ENCODE measurements at places on chromosomes 13 and 19.

DNA sequence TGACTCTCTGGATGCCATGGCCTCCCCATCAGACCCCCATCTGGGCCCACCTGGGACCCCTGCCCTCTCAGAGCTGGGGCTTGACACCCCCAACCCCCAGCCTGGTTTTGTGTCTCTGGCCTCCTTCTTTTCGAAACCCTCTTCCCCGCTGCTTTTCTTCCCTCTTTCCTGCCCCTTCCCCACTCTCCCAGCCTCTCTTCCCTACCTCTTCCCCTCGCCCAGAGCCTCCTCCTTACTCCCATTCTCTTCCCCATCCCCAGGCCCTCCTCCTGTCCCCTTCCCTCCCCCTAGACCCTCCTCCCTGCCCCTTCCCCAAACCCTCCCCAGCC, 2.1 kb downstream of the TNFSF9 start:
- H3K36me3 ChIP-seq: no peaks in the 10 kb centered on the region
- peaks cover 14% of the 10 kb centered on the region for H3K27me3 ChIP-seq
- peaks cover 38% of the 10 kb centered on the region for H3K4me1 ChIP-seq
- no peak for DNase-seq
- no peak overlapping the region for H3K27ac ChIP-seq

- peaks cover 17% of the 10 kb centered on the region for H3K4me1 ChIP-seq
- DNase-seq: no peak
- no peak overlapping the region for H3K4me3 ChIP-seq
- H3K27ac ChIP-seq: no peak overlapping the region
- H3K36me3 ChIP-seq: no peaks in the 10 kb centered on the region
These were observed 4.7 kb upstream of the GNA15 start for GRCh38 chr19:3131168-3131567.

DNA sequence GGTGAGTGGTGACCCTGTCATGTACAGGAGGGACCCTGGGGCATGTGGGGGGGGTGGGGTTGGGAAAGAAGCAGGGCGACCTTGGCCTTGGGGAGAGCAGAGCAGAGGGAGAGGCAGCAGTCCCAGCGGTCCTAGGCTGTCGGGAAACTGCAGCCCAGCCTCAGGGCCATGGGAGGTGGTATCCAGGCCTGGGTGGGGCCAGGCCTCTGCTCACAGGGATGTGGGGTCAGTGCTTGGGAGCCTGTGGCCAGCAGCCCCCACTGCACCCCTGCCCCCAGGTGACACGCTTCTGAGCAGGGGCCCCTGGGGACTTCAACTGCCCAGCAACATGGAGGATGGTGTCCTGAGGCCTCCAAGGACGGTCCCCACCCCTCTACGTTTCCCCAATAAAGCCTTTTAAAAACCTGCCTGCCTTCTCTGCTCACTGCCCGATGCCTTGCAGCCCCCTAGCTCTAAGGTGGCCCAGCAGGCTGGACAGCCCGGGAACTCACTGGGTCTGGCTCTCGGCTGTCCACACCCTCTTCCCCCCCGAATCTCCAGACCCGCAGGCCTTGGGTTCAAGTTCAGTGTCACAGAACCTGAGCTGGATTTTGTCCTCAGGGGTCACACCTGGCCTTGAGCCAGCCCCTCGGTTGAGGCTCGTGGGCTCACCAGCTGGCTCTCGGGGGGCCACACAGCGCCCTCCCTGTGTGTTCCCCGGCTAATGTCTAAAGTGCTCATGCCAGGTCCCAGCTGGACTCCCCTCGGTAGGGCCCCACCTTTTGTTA, 6.9 kb downstream of the PNKP start:
- H3K36me3 ChIP-seq: peaks cover 82% of the 10 kb centered on the region
- peak overlapping the region; percentile 28 for H3K4me3 ChIP-seq
- peaks cover 22% of the 10 kb centered on the region for H3K4me1 ChIP-seq
- no peak for DNase-seq
- no peaks in the 10 kb centered on the region for H3K27me3 ChIP-seq
- H3K27ac ChIP-seq: peak overlapping the region; percentile 73

DNA sequence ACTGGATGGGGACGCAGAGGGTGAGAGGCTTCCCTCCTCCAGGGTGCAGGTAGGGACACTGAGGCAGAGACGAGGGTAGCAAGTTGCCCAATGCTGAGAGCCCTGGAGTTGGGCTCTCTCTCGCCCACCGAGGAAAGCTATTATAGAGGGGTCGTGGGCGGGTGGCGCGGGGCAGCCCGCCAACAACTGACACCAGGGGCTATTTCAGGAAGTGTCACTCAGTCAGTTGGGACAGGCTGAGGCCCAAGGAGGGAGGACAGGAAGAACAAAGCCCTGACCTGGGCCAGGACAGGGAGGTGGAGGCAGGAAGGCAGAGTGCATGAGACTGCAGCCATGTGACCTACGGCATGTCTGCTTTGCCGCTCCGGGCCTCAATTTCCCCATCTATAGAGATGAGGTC, 29.9 kb downstream of the TINCR start:
- H3K4me1 ChIP-seq: peaks cover 13% of the 10 kb centered on the region
- DNase-seq: no peak
- H3K27me3 ChIP-seq: peaks cover 33% of the 10 kb centered on the region
- no peaks in the 10 kb centered on the region for H3K36me3 ChIP-seq
- H3K4me3 ChIP-seq: no peak overlapping the region
- H3K27ac ChIP-seq: no peak overlapping the region

GRCh38 chr13:99956473-99957349, 14.9 kb downstream of the ZIC5 start:
- no peak overlapping the region for H3K27ac ChIP-seq
- DNase-seq: peak; percentile 73
- H3K36me3 ChIP-seq: no peaks in the 10 kb centered on the region
- H3K27me3 ChIP-seq: peaks cover 94% of the 10 kb centered on the region
- peak overlapping the region; percentile 33 for H3K4me3 ChIP-seq

DNA sequence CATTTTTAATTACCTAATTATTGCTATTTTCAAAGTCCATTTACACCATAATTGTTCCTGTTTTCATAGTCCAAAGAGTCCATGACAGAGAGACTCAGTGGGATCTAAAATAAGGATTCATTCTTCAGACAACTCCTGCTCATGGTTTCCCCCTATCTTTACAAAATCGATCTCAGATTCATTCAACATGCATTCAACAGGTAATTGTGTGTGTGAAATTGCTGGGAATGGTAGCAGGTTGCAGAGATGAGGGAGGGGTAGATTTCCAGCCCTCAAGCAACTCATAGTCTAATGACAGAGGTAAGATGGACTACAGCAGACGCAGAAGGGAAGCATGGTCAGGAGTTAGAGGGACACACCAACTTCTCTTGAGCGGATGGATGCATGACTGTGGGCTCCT, 138.1 kb downstream of the TSHZ3 start:
- no peak overlapping the region for H3K4me3 ChIP-seq
- H3K27ac ChIP-seq: no peak overlapping the region
- peaks cover 10% of the 10 kb centered on the region for H3K4me1 ChIP-seq
- DNase-seq: no peak

Data from suprapubic skin (tissue), 4 donors.